ENCODE measurements at places on chromosomes 12 and 14.

GRCh38 chr14:48504921-48505320 is 829.5 kb upstream of the MDGA2 start:
- no peaks in the 10 kb centered on the region for H3K4me1 ChIP-seq
- DNase-seq = no peak
- H3K27me3 ChIP-seq = no peaks in the 10 kb centered on the region
- H3K36me3 ChIP-seq = no peaks in the 10 kb centered on the region

GRCh38 chr14:103395244-103395643 is 10.0 kb downstream of the MARK3 start:
- H3K36me3 ChIP-seq = no peaks in the 10 kb centered on the region
- no peak overlapping the region for H3K27ac ChIP-seq
- H3K27me3 ChIP-seq = no peaks in the 10 kb centered on the region

DNA sequence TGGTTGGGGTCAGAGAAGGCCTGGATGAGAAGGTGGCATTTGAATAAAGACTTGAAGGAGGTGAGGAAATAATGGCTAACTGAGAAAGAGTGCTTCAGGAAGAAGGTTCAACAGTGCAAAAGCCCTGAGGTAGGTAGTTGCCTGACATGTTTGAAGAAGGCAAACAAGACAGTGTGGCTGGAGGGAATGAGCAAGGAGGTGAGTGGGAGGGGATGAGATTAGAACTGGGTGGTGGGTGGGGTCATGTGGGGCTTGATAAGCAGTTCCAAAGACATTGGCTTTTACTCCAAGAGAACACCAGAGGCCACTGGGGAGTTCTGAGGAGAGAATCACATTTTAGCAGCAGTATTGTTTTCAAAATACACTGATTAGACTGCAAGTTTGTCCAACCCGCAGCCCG is 50.5 kb downstream of the HSPB8 start:
- H3K36me3 ChIP-seq = no peaks in the 10 kb centered on the region
- H3K27me3 ChIP-seq = no peaks in the 10 kb centered on the region
- no peaks in the 10 kb centered on the region for H3K4me1 ChIP-seq
- no peak overlapping the region for H3K4me3 ChIP-seq
- H3K27ac ChIP-seq = no peak overlapping the region
- no peak for DNase-seq

DNA sequence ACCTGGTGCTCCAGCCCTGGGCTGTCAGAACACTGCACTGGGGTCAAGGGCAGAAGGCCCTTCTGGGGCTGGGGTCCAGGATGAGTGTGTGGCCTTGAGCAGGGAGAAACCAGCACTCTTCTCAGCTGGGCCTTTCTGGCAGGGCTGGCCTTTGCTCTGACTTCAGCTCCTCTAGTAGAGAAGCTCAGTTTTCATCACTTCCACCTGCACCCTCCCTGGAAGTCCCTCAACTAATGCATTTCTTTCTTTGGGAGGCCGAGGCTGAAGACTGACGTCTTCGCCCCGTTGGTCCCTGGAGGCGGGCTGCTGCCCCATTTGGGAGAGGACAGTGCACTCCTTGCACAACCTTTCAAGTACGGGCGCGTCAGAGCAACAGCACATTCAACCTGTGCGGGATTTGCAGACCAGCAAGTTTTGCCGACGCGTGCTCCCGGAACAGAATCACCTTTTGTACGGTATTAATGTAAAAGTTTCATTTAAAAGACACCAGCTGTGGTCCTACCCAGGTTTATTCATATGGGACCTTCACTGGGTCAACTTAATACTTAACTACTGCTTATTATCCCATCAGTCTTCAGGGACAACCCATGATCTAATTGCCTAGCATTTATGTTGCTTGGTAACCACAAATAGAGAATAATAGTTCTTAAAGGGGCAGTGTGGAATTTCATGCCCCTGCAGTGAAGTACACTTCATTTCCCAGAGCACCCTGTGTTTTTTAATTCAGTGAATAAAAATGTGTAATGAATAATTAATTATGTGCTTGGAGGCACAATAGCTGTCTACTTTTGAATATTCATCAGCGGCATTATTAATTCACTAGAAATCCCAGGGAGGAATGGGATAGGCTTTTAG is 134.8 kb upstream of the VRK1 start:
- H3K4me1 ChIP-seq = no peaks in the 10 kb centered on the region
- no peaks in the 10 kb centered on the region for H3K27me3 ChIP-seq
- no peak overlapping the region for H3K4me3 ChIP-seq
- no peak for DNase-seq
- H3K36me3 ChIP-seq = no peaks in the 10 kb centered on the region

- H3K4me3 ChIP-seq = no peak overlapping the region
- H3K4me1 ChIP-seq = no peaks in the 10 kb centered on the region
- no peaks in the 10 kb centered on the region for H3K27me3 ChIP-seq
- H3K36me3 ChIP-seq = no peaks in the 10 kb centered on the region
- H3K27ac ChIP-seq = no peak overlapping the region
Observed at GRCh38 chr14:65369560-65369959, 43.0 kb upstream of the FUT8 start.

- DNase-seq = no peak
- no peaks in the 10 kb centered on the region for H3K4me1 ChIP-seq
- no peaks in the 10 kb centered on the region for H3K27me3 ChIP-seq
- no peak overlapping the region for H3K27ac ChIP-seq
- H3K36me3 ChIP-seq = no peaks in the 10 kb centered on the region
Observed at GRCh38 chr12:8742501-8742900, 44.7 kb downstream of the RIMKLB start.
